GM23338 (cell line): ENCODE measurements at places on chromosomes 6 and 20.

- no peak for DNase-seq
These were observed 86.1 kb upstream of the EYA2 start for GRCh38 chr20:46808565-46808964.

GRCh38 chr6:113432521-113433334 is 424.4 kb upstream of the MARCKS start:
- DNase-seq: no peak

DNA sequence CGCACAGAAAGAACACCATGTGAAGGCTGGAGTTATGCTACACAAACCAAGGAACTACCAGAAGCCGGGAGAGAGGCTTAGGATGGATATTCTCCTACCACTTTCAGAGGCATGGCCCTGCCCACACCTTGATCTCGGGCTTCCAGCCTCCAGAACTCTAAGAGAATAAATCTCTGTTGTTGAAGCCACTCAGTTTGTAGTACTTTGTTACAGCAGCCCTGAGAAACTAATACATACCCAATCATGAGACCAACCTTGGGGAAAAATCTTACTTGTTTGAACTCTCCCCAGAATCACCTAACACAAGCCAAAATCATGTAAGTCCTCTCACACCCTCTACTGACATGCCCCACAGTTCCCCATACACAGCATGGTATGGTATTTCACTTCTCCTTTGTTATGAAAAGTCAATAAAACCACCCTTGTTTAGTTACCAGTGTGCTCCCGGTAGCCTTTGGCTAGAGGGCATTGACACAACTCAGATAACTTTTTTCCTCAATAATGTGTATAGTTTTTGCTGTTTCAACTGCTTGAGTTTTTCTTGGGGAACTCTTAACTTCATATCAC is 40.7 kb upstream of the SLC2A12 start:
- peak; percentile 6 for DNase-seq

- no peak for DNase-seq
These were observed 59.6 kb upstream of the ESR1 start for GRCh38 chr6:151747896-151748295.
